ENCODE measurements at places on chromosomes 13 and 19. TPM values are rescaled to one million over a fixed set of nuclear protein-coding genes. Genes with fewer than 3 reads are reported as not detected.

The TSSK6 gene
- 3.8 TPM for total RNA-seq

The KL gene
- total RNA-seq, result not detected

The ZNF493 gene
- total RNA-seq, result 25.6 TPM

The SIGLECL1 gene
- total RNA-seq, result not detected

The SPINT2 gene
- 32.2 TPM for total RNA-seq

The NALCN gene
- total RNA-seq, result not detected

The TNFRSF19 gene
- total RNA-seq, result 0.17 TPM

The TCF3 gene
- 46.9 TPM for total RNA-seq

The WDR87 gene
- not detected for total RNA-seq

The MYCBP2 gene
- 160 TPM for total RNA-seq

The FEM1A gene
- 13.4 TPM for total RNA-seq

Data from T-helper 17 cell (primary cell).